Keratinocyte (primary cell): ENCODE measurements at places on chromosomes 13 and 19. TPM values are rescaled to one million over a fixed set of nuclear protein-coding genes. Genes with fewer than 3 reads are reported as not detected.

Gene CGB3
- polyA plus RNA-seq = not detected in 3 replicates

Gene ZNF99
- not detected in 3 replicates for polyA plus RNA-seq

Gene NALCN
- 0.07 to 0.16 TPM (median 0.12 TPM) in 3 replicates for polyA plus RNA-seq

Gene BCKDHA
- 7.5 to 13.3 TPM (median 8.3 TPM) in 3 replicates for polyA plus RNA-seq

Gene GARIN5A
- 0.37 to 0.83 TPM (median 0.64 TPM) in 3 replicates for polyA plus RNA-seq

Gene NUMBL
- 5.5 to 6.0 TPM (median 5.7 TPM) in 3 replicates for polyA plus RNA-seq

Gene RNF225
- polyA plus RNA-seq = 0.06 TPM in 1 of 3 replicates, not detected in the others

Gene PCDH9
- polyA plus RNA-seq = 0.21 to 0.25 TPM (median 0.21 TPM) in 3 replicates

Gene BCL2L12
- polyA plus RNA-seq = 11.8 to 14.8 TPM (median 14.0 TPM) in 3 replicates

Gene KLK2
- 0.07 to 0.14 TPM in 2 of 3 replicates, not detected in the other for polyA plus RNA-seq

Gene ZNF540
- polyA plus RNA-seq = 0.15 to 0.95 TPM (median 0.35 TPM) in 3 replicates

Gene ZNF564
- 2.0 to 3.5 TPM (median 2.5 TPM) in 3 replicates for polyA plus RNA-seq

Gene ZNF320
- 10.5 to 29.9 TPM (median 12.5 TPM) in 3 replicates for polyA plus RNA-seq

Gene NPHS1
- polyA plus RNA-seq = not detected in 3 replicates

Gene ZNF829
- polyA plus RNA-seq = 1.2 to 2.3 TPM (median 1.7 TPM) in 3 replicates

Gene SYNGR4
- not detected in 3 replicates for polyA plus RNA-seq

Gene TDRD12
- 0.04 TPM in 1 of 3 replicates, not detected in the others for polyA plus RNA-seq

Gene N4BP2L1
- polyA plus RNA-seq = 0.41 to 1.3 TPM (median 1.1 TPM) in 3 replicates

Gene UNC13A
- under 0.01 TPM in 1 of 3 replicates, not detected in the others for polyA plus RNA-seq

Gene ZNF570
- polyA plus RNA-seq = 1.6 to 2.9 TPM (median 1.9 TPM) in 3 replicates

Gene CPB2
- polyA plus RNA-seq = 0.06 to 0.26 TPM (median 0.08 TPM) in 3 replicates

Gene LENG9
- 1.3 to 2.2 TPM (median 2.1 TPM) in 3 replicates for polyA plus RNA-seq

Gene NCCRP1
- polyA plus RNA-seq = 2.3 to 6.0 TPM (median 2.8 TPM) in 3 replicates

Gene SIGLEC10
- polyA plus RNA-seq = not detected in 3 replicates

Gene SPRY2
- 15.3 to 40.6 TPM (median 28.4 TPM) in 3 replicates for polyA plus RNA-seq

Gene ZNF555
- 3.3 to 4.3 TPM (median 3.9 TPM) in 3 replicates for polyA plus RNA-seq

Gene ZNF329
- polyA plus RNA-seq = 6.9 to 8.5 TPM (median 8.4 TPM) in 3 replicates

Gene ATP1A3
- 0.05 to 0.09 TPM in 2 of 3 replicates, not detected in the other for polyA plus RNA-seq

Gene PSG7
- polyA plus RNA-seq = 0.04 TPM in 1 of 3 replicates, not detected in the others

Gene VPS36
- polyA plus RNA-seq = 12.8 to 36.5 TPM (median 24.6 TPM) in 3 replicates

Gene ZNF888
- 2.0 to 3.1 TPM (median 2.2 TPM) in 3 replicates for polyA plus RNA-seq

Gene POU4F1
- not detected in 3 replicates for polyA plus RNA-seq

Gene ZNF763
- polyA plus RNA-seq = 1.2 to 2.3 TPM (median 1.3 TPM) in 3 replicates

Gene PBX4
- polyA plus RNA-seq = 1.7 to 2.2 TPM (median 2.1 TPM) in 3 replicates

Gene NTF4
- 5.5 to 14.4 TPM (median 8.3 TPM) in 3 replicates for polyA plus RNA-seq

Gene SIAH3
- polyA plus RNA-seq = 0.12 to 0.19 TPM (median 0.17 TPM) in 3 replicates

Gene IGSF23
- polyA plus RNA-seq = 0.06 to 0.07 TPM in 2 of 3 replicates, not detected in the other

Gene ZNF677
- 14.0 to 22.2 TPM (median 16.8 TPM) in 3 replicates for polyA plus RNA-seq

Gene TRIP10
- polyA plus RNA-seq = 34.8 to 43.8 TPM (median 36.2 TPM) in 3 replicates

Gene SYMPK
- polyA plus RNA-seq = 43.8 to 63.2 TPM (median 56.0 TPM) in 3 replicates

Gene CCL25
- not detected in 3 replicates for polyA plus RNA-seq

Gene MBD3L3
- polyA plus RNA-seq = not detected in 3 replicates

Gene KDM4B
- 6.0 to 8.9 TPM (median 6.2 TPM) in 3 replicates for polyA plus RNA-seq

Gene CEACAM8
- not detected in 3 replicates for polyA plus RNA-seq

Gene CD22
- polyA plus RNA-seq = 0.06 to 0.42 TPM (median 0.26 TPM) in 3 replicates

Gene UBE2L5
- polyA plus RNA-seq = 0.26 to 0.38 TPM in 2 of 3 replicates, not detected in the other

Gene RPL18
- 1,010 to 1,534 TPM (median 1,015 TPM) in 3 replicates for polyA plus RNA-seq

Gene DMKN
- polyA plus RNA-seq = 235 to 251 TPM (median 238 TPM) in 3 replicates

Gene GPR12
- 0.04 TPM in 1 of 3 replicates, not detected in the others for polyA plus RNA-seq

Gene DACH1
- polyA plus RNA-seq = not detected in 3 replicates

Gene CTXN1
- 0.41 to 2.1 TPM (median 1.5 TPM) in 3 replicates for polyA plus RNA-seq

Gene ZNF600
- polyA plus RNA-seq = 5.0 to 8.5 TPM (median 7.6 TPM) in 3 replicates

Gene ALG5
- polyA plus RNA-seq = 37.1 to 63.9 TPM (median 39.6 TPM) in 3 replicates

Gene ARHGAP35
- 14.3 to 21.7 TPM (median 19.5 TPM) in 3 replicates for polyA plus RNA-seq

Gene HPN
- not detected in 3 replicates for polyA plus RNA-seq

Gene CCDC169
- 0.17 to 0.46 TPM (median 0.37 TPM) in 3 replicates for polyA plus RNA-seq
